Cerebellar nuclear complex (tissue), 1 donor: ENCODE measurements at places on chromosomes 13 and 19.
A peak's percentile ranks its signal among the peaks of the same experiment; 100 is the strongest.

- no peak for DNase-seq
These were observed 18.7 kb upstream of the SERP2 start for GRCh38 chr13:44354884-44355283.

DNA sequence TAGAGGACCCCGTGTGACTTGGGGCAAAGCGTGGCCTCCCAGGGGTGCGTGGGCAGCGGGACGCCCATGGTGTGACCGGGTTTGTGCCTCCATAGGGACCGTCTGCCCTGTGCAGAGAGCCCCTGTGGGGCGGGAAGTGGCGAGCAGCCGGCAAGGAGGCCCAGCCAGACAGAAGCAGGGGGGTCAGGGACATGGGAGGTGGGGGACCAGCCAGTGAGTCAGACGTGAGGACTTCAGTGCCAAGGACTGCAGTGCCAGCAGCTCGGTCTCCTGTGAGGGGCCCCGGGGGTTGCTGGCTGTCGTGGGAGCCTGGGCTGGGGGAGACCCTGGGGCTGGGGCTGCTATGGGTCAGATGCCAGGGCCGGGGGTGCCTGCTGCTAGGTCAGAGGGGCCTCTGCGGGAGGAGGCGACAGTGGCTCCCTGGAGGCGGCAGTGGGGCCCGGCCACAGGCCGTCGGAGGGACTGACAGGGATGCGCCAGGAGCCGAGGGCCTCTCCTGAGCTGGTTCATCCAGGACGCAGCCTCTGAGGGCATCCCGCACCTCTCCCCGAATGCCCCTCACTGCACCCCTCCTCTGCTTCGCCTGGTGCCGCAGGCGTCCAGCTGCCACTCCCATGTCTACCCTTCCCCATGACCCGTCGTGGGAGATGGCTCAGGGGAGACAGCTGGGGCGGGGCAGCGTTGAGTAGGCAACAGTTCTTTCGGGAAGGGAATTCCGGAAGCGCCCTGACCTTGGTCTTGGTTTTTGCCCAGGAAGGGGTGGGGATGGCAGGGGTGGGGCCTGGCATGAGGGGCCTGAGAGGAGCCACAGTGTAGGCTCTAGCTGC, 80.0 kb downstream of the KDM4B start:
- DNase-seq = no peak

DNA sequence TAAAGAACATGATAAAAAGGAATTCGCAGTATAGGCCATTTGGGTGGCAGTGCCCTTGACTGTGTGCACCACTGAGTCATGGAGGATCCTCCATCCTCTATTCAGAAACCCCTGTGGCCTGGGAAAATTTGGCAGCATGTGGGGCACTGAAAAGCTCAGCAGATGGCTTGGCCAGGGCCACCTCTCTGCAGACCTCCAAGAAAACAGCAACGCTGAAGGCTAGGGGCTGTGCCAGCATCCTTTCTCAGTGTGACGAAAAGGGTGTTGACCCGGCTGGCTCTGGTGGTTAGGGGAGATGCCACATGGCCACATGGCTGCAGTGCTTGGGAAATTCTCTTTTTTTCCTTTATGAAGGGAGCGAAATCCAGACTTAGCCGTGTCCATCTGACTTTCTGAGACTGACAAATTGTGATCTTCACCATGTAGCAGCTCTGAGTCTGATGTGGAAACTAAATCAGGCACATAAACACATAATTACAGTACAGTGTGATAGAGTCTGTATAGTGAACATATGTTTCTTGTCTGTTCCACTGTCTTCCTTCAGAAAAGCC, 178.0 kb downstream of the KCTD12 start:
- peak; percentile 85 for DNase-seq

DNA sequence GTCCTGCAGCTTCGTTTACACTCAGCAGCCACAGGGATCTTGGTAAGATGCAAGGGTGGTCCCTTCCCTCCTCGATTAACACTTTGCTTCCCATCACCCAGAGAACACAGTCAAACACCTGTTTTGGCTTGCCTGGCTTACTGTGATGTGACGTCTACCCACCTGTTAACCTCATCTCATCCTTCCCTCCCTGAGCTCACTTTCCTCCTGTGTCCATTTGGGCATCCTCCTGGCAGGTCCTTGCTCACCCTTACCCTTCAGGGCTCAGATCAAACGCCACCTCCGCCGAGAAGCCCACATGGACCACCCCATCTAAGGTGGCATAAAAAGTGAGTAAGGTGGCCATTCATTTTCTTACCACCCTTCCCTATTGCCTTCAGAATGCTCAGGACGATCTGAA, 9.2 kb downstream of the FIZ1 start:
- no peak for DNase-seq

DNA sequence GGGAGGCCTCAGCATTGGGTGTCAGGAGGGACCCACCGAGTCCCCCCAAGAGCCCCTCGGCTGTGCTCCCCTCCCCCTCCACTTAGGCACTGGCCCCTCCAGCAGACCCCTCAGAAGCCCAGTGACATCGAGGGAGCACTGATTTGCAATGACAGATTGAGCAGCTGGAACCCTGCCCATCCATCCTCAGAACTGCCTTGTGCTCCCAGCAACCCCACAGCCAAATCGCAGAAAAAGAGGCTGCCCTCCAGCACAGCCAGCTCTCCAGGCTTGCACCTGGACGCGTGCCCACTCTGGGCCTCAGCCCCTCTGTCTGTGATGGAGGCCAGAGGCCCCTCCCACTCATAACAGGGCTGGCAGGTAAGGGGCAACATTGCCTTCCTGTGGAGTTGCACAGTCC, 123.2 kb upstream of the VSTM2B start:
- no peak for DNase-seq

DNA sequence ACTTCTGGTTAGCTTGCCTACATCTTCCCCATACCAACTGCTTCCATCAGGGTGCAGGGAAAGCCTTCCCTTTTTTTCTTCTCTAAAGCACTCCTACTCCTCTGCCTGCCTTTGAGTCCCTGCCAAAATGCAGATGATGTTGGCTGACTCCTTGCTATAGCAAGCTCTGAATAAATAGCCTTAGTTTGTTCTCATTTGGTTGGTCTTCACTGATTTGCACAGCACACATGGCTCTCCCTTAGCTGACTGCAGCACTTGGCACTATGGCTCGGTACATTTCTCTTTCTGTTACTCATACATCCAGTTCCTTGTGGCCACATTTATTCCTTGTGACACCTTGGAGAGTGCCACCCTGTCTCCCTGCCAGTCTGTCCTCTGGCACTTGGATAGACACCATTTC, 249.8 kb downstream of the DCLK1 start:
- DNase-seq = no peak

- no peak for DNase-seq
These were observed 5.1 kb downstream of the CBARP start for GRCh38 chr19:1232652-1233072.

GRCh38 chr13:94399812-94400211, 79.7 kb downstream of the DCT start:
- DNase-seq = no peak

DNA sequence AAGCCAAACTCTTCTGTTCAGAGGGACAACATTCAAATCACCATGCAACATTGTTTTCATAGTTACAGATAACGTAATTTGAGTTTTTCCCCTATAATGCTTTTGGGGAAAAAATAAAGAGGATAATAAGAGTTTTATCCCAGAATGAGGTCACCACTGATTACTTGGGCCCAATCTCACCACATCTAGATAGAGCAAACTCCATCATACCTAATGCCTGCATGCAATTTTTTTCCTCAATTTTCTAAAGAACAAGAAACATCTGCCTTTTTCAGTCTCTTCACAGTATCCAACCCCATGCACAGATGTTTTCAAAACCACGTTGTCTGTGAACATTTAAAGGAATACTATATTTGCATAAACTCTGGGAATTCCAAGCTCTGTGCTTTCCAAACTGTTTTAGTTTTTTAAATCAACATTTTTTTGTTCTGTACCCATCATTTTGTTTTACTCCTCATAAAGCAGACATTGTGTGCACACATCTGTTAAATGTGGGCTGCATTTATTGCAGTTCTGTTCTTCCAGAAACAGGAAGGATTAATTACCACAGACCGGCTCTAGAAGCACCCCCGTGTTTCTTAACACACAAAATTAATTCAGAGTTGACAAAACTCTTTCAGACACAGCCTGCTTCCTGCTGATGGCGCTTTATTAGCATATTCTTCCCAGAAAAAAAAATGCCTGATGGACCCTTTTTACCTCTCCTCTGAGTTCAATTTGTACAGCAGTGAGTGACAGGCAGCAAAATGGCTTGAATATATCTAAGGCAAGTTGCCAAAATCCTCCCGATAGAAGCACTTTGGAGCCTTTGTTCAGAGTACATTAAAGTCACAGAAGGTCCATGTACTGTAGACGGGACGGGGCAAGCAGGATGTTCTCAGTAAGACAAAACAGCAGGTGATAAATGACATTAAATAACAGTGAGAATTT, 1171.9 kb downstream of the EFNB2 start:
- no peak for DNase-seq

GRCh38 chr13:114116734-114117133, 15.7 kb downstream of the RASA3 start:
- no peak for DNase-seq
